HepG2 (cell line): ENCODE measurements at places on chromosomes 2 and 18. TPM values are rescaled to one million over a fixed set of nuclear protein-coding genes. Genes with fewer than 3 reads are reported as not detected.

GRCh38 chr2:82230406-82230805 lies 1925.9 kb upstream of the LRRTM1 start:
- H3K4me3 ChIP-seq: no peak overlapping the region
- no peaks in the 10 kb centered on the region for H3K36me3 ChIP-seq
- no peaks in the 10 kb centered on the region for H3K4me1 ChIP-seq
- no peaks in the 10 kb centered on the region for H3K27me3 ChIP-seq
- H3K27ac ChIP-seq: no peak overlapping the region

DNA sequence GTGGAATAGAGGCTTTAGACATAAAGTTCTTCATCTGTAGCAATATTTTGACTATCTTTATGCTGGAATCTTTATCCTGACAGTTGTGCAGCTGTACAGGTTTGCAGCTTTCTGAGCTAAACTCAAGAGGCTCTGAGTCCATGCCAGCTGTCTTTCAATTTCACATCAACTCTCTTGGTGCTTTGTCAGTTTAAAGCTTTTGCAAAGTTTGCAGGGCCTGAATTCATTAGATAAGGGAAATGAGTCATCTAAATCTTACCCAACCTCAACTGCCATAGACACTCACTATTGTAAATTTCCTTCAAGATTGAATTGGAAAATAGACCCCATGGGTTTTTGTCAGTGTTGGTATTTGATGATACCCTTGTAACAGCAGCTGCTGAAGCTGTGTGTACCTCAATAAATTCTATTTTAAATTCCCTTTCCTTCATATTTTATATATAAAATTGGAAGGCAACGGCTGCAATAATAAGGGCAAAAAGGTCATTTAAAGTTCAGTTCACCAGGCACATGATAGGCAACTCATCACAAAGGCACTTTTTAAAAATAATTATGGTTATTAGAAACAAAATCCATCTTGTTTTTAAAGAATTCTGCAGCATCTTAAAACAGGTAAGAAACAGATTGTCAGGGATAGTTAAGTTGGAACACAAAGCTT lies 169.9 kb upstream of the SLC39A10 start:
- no peaks in the 10 kb centered on the region for H3K27me3 ChIP-seq
- no peaks in the 10 kb centered on the region for H3K4me1 ChIP-seq
- no peak overlapping the region for H3K27ac ChIP-seq
- DNase-seq: no peak

DNA sequence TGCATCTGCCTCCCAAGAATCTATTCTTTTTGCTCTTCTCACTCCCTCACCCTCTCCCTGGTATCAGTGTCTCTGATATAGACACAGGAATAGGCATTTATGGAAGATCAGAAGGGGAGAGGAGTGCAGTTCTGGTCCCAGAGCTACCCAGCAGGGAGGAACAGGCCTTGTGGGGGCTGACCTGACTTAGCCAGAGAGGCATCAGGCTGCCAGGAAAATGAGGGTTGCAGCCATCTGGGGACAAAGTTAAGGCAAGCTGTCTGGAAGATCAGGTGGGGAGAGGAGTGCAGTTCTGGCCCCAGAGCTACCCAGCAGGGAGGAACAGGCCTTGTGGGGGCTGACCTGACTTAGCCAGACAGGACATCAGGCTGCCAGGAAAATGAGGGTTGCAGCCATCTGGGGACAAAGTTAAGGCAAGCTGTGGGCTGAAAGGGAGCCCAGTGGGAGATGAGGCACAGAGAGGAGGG lies 69.9 kb upstream of the HK2 start:
- no peaks in the 10 kb centered on the region for H3K27me3 ChIP-seq
- no peak for DNase-seq
- H3K4me1 ChIP-seq: peaks cover 97% of the 10 kb centered on the region
- peak overlapping the region; percentile 81 for H3K27ac ChIP-seq

DNA sequence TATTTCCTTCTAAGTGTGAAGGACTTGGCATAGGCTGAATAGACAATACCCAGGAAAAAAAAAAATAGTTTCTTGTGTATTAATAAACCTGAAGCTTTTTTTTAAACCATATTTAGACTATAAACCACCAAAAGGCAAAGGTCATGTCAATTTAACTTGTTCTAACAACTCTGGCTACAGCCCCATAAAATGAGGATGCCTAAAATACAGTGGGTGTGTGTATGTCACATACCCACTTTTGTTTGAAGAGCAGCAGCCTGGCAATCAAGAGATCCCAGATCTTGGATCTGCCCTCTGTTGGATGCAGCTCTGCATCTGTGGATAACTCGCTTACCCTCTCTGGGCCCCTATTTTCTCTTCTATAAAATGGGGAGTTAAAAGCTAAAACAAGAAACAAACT lies 65.4 kb downstream of the SATB2 start:
- H3K27ac ChIP-seq: no peak overlapping the region
- no peaks in the 10 kb centered on the region for H3K4me1 ChIP-seq
- no peaks in the 10 kb centered on the region for H3K27me3 ChIP-seq
- DNase-seq: no peak
- H3K4me3 ChIP-seq: no peak overlapping the region
- H3K36me3 ChIP-seq: no peaks in the 10 kb centered on the region

DNA sequence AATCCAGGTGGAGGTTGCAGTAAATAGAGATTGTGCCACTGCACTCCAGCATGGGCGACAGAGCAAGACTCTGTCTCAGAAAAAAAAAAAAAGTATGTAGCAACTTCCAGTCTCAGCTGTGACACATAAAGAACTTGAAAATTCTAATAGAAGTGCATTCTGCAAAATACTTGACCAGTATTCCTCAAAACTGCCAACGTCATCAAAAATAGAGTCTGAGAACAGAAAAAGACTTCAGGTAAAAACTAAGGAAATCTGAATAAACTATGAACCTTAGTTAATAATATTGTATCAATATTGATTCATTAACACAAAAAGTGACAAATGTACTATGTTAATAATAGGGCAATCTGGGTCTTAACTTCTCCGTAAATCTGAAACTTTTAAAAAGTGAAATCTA lies 76.7 kb upstream of the WDR75 start:
- H3K4me1 ChIP-seq: no peaks in the 10 kb centered on the region
- no peak overlapping the region for H3K27ac ChIP-seq
- H3K36me3 ChIP-seq: no peaks in the 10 kb centered on the region
- no peak for DNase-seq

- H3K36me3 ChIP-seq: no peaks in the 10 kb centered on the region
- peaks cover 32% of the 10 kb centered on the region for H3K4me1 ChIP-seq
Measured at GRCh38 chr2:10014418-10015190, 28.7 kb upstream of the KLF11 start.

DNA sequence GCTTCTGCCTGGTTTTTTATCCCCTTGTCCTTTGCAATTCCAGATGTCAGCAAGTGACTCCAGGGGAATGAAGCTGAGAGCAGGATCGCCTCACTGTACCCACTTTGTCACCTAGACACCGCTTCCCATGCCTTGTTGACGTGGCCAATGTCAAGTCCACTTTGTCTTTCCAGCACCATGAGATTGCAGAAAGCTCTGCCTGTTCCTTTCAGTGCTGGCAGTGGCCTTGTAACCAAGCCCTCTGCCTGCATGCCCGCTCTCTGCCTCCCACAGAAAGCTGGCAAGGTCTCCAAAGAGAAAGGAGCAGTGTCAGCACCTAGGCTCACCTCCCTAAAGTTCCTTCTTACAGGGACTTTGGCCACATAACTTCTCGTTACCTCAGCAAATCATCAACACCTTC lies 282.2 kb upstream of the ST6GAL2 start:
- H3K27ac ChIP-seq: no peak overlapping the region
- H3K4me1 ChIP-seq: no peaks in the 10 kb centered on the region
- no peak overlapping the region for H3K4me3 ChIP-seq
- H3K36me3 ChIP-seq: no peaks in the 10 kb centered on the region
- no peak for DNase-seq

DNA sequence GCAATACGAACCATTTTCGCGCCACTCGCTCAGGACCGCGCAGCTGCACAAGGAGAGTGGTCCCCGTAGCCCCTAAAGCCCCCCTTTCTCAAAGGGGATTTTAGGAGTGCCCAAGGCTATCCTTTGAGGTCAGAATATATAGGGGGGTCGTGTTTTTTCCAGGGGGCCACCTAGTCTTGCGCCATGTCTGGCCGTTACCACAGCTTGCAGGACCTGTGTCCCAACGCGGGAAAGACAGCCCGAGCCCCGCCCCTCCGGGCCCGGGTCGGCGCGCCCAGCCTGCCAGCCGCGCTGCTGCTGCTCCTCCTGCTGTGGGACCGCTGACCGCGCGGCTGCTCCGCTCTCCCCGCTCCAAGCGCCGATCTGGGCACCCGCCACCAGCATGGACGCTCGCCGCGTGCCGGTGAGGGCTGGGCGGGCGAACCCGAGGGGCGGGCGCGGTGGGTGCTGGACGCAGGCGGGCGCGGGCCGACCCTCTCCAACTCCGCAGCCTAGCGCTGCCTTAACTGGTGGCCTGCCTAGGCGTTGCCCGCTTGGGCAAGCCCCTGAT lies at the start of gene CDCA7:
CDCA7 (plus strand) TSS at position 291 of the 550 bp plus-strand sequence; CDS start at position 383, 92 bp downstream.
- peak within 1 kb of the TSS; percentile 75 for H3K4me3 ChIP-seq
- H3K36me3 ChIP-seq: peaks cover under 1% of the 10 kb centered on the region; the same call in 1 of the 2 replicates
- peaks cover 37% of the 10 kb centered on the region for H3K4me1 ChIP-seq
- no peaks in the 10 kb centered on the region; the same call in 1 of the 2 replicates for H3K27me3 ChIP-seq

The FEV gene
- total RNA-seq: not detected in 2 replicates

The DYSF gene
- total RNA-seq: 0.15 and 0.17 TPM in 2 replicates

The QPCT gene
- 0.77 TPM in 1 of 2 replicates, not detected in the other for total RNA-seq

The TCF23 gene
- 0.02 and 0.04 TPM in 2 replicates for total RNA-seq

The DNAH6 gene
- total RNA-seq: not detected in 2 replicates
